NK-92 treated with Interleukin-12 subunit alpha and Interleukin-12 subunit beta, amount 100 ng/mL, for 24 hours (cell line): ENCODE measurements at places on chromosomes 16 and 17.

DNA sequence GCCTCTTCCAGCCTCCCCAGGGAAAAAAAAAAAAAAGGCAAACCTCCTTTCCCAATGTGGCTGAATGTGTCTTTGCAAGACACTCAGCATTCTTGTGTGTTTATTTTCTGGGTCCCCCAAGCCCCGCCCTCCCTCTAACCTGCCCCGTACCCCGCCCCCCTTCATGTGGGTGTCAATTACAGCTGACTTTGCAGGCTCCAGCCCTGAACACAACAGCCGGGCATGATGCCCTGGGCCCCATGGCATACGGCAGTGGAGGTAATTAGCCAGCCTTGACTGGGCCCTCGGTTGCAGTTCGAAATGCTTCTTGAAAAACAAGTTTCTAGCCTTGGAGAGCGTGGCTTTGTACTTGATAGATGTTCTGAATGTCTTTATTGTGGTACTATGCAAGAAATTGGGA lies 354.7 kb upstream of the RBFOX1 start:
- DNase-seq = no peak

GRCh38 chr17:9206741-9207332 lies 185.5 kb downstream of the NTN1 start:
- DNase-seq = no peak

GRCh38 chr16:54538276-54538675 lies 251.7 kb upstream of the IRX3 start:
- DNase-seq = no peak

DNA sequence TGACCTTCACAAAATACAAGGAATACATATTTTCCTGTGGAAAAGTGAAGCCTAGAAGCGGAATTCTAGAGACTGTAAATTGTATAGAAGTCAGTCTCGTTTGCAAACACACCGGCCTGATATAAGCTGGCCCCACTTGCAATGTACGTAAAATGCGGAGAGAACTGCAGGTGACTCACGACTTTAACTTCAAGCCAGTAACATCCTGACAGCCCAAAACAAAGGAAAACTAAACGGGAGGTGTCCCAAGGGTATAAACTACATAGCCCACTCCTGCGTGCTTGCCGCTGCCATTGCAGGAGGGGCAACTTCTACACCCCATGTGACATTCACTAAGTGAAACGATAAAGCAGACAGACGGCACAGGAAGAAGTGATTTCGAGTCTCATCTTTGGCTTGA lies 101.6 kb downstream of the CYTH1 start:
- no peak for DNase-seq

GRCh38 chr17:59684967-59685366 lies 22.3 kb downstream of the PTRH2 start:
- no peak for DNase-seq

DNA sequence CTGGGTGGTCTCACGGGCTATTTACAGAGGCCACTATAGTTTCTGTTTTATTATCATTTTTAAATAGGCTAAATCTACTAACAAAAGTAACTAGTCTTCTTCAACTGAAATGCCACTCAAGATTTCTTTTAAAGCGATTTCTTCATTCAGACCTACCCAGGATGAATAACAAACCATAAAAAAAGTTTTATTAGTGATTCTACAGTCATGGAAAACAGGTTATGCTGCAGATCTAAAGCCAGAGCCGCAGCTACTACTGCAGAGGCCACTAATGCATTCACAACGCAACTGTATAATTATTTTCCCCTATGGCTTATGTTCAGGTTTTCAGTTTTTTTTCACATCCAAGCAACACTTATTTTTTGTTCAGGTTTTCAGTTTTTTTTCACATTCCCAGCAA lies 136.2 kb upstream of the AXIN2 start:
- DNase-seq = no peak

- DNase-seq = no peak
Observed at GRCh38 chr16:11684231-11685025, 16.2 kb downstream of the SNN start.

DNA sequence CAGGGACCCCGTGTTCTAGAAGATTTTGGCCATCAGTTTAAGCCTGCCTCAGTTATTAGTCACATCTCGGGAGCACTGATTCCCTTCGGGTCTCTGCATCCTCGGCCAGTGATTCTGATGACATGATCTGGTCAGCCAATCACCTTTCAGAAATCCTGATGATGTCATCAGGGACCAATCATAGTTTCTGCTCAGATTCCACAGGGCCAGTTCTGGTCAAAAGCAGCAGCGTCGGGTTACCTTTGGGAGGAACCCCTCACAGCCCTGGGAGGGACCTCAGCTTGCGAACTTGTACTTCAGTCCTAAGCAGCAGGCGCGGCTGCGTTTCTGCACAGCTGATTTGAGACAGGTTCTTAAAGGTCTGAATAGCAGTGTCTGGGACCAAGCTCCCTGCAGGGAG lies 13.9 kb downstream of the KDM8 start:
- DNase-seq = no peak

- DNase-seq = no peak
Observed at GRCh38 chr17:60526726-60527125, 684 bp upstream of the APPBP2 start.

DNA sequence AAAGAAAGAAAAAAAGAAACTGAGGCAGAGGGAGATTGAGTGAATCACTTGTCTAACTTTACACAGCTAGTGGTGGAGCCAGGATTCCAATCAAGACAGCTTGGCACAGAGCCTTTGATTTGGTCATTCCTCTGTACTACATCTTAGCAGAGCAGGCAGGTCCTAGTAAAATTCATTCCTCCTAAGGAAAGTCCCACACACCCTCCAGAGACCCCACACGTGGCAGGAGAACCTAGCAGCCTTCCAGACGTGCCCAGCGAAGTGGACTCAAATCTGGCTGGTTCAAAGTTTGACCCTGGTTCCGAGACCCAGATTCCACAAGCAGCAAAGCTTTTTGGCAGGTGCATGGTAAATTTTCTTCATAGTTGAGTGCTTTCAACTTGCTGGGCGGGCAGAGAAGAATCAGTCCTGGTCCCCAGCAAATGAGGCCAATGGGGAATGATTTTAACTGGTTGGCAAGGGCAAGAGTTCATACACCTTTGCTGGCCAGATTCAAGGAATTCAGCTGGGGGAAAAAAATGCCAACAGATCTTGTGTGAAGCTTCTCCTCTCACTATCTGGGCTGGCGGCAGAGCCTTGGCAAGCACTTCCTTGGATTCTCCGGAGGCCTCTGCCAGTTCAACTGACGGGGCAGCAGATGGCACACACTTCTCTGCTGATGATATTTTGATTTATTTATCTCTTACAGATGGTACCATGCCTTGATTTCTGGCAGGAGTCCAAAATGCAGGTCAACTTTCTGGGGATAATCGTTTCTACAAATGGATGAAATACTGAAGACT lies 82.4 kb downstream of the GSG1L start:
- DNase-seq = no peak

GRCh38 chr17:79746889-79747507 lies 16.3 kb downstream of the ENPP7 start:
- no peak for DNase-seq

DNA sequence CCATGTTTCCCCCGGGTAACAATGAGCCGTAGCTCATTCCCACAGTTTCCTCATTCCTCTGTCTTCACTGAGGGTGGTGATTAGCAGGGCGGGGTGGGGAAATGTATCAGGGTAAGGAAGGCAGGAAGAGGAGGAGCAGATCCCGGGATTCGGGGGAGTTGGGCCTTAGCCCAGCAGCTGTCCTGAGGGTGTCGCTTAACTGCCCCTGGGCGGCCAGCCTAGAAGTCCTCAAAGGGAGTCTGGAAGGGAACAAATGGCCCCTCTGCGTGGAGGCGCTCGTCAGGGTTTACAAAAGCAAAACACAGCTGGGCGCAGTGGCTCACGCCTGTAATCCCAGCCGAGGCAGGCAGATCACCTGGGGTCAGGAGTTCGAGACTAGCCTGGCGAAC lies 14.3 kb downstream of the MLYCD start:
- no peak for DNase-seq
